Suprapubic skin (tissue), 4 donors: ENCODE measurements at places on chromosomes 2 and 18. TPM values are rescaled to one million over a fixed set of nuclear protein-coding genes. Genes with fewer than 3 reads are reported as not detected.
A peak's percentile ranks its signal among the peaks of the same experiment; 100 is the strongest.

- H3K27me3 ChIP-seq = no peaks in the 10 kb centered on the region
- H3K36me3 ChIP-seq = no peaks in the 10 kb centered on the region
- no peak overlapping the region for H3K4me3 ChIP-seq
- DNase-seq = no peak
These were observed 6.7 kb downstream of the GNAL start for GRCh38 chr18:11695736-11696135.

GRCh38 chr2:39275016-39275415, 31.2 kb upstream of the CDKL4 start:
- no peaks in the 10 kb centered on the region for H3K4me1 ChIP-seq
- DNase-seq = no peak
- no peak overlapping the region for H3K27ac ChIP-seq
- no peak overlapping the region for H3K4me3 ChIP-seq

GRCh38 chr2:15893085-15893484, 47.3 kb upstream of the MYCN start:
- H3K27me3 ChIP-seq = no peaks in the 10 kb centered on the region
- H3K36me3 ChIP-seq = no peaks in the 10 kb centered on the region
- DNase-seq = no peak
- H3K4me3 ChIP-seq = no peak overlapping the region
- no peaks in the 10 kb centered on the region for H3K4me1 ChIP-seq

GRCh38 chr2:180334514-180334913, 327.4 kb upstream of the CWC22 start:
- H3K27me3 ChIP-seq = no peaks in the 10 kb centered on the region
- no peak overlapping the region for H3K27ac ChIP-seq
- no peak overlapping the region for H3K4me3 ChIP-seq
- no peak for DNase-seq
- no peaks in the 10 kb centered on the region for H3K36me3 ChIP-seq

- DNase-seq = no peak
- no peaks in the 10 kb centered on the region for H3K27me3 ChIP-seq
- peaks cover 89% of the 10 kb centered on the region for H3K4me1 ChIP-seq
These were observed 53.6 kb upstream of the EML6 start for GRCh38 chr2:54669677-54670484.

GRCh38 chr2:24010477-24011249, 778 bp downstream of the MFSD2B start:
- H3K4me1 ChIP-seq = peaks cover 11% of the 10 kb centered on the region
- DNase-seq = no peak
- no peak overlapping the region for H3K27ac ChIP-seq
- H3K4me3 ChIP-seq = peak overlapping the region; percentile 54
- H3K27me3 ChIP-seq = peaks cover 20% of the 10 kb centered on the region
- no peaks in the 10 kb centered on the region for H3K36me3 ChIP-seq

DNA sequence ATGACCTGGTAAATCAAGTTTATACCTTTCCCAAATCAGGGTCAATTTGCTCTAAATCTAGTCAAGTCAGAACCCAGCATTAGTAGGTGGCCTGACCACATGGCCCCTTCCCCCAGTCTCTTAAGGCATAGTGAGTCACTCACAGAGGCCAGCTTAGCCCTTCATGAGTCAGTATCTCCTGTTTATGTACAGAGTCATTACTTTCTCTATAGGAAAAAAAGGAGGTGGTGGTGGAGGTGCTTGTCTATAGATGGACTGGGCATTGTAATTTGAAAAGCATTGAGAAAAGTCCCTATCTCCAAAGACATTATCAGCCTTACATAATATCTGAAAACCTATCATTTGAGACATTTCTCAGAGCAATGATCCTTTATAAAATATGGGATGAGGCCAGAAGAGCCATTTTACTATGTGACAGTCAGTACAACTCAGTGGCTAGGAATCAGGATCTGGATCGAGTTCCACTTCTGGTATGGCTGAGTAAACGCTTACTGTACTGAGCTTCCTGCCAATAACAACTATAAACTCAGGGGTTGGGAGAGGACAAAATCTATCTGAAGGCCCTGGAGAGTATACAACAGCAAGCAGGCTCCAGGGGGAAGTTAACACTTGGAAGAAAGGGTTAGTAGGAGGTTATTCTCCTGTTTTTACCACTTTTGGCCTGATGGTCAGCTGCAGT, 22.5 kb upstream of the SIGLEC15 start:
- no peaks in the 10 kb centered on the region for H3K4me1 ChIP-seq
- no peak overlapping the region for H3K27ac ChIP-seq
- no peaks in the 10 kb centered on the region for H3K36me3 ChIP-seq
- H3K4me3 ChIP-seq = no peak overlapping the region

DNA sequence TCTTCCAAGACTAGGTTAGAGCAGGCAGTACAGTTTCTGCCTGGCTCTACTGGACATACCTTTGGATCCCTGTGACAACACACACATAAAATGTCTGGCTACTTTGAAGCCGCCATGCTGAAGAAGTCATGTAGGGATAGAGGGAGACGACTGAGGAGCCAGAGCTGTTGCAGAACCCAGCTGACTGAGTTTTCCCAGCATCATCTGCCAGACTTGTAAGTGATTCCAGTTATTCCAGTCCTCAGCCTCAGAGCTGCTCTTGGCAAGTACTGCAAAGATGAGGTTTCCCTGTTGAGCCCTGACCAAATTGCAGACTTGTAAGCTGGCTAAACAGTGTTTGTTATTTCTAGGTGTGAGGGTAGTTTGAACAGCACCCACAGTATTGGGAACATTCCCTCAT, 31.5 kb upstream of the TSPYL6 start:
- no peak overlapping the region for H3K4me3 ChIP-seq
- DNase-seq = no peak
- no peaks in the 10 kb centered on the region for H3K27me3 ChIP-seq
- peaks cover 10% of the 10 kb centered on the region for H3K4me1 ChIP-seq

DNA sequence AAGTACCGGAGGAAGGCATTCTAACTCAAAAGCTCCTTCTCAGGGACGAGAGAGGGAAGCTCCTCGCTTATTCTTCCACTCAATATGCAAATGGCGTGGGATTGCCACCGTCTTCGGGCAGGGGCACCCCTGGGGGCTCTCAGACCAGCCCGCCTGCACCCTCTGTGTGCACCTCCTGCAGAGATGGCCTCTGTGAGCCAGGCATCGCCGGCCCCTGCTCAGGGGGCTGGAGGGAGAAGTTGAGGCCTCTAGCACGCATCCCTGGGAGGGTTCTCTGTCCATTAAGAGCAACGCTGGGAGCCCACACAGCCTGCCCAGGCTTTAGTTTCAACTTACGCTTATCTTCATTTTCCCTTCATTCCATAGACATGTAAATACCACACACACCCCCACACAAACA, 125.3 kb downstream of the MBP start:
- H3K4me3 ChIP-seq = no peak overlapping the region
- H3K27ac ChIP-seq = peak overlapping the region; percentile 41
- no peaks in the 10 kb centered on the region for H3K27me3 ChIP-seq

DNA sequence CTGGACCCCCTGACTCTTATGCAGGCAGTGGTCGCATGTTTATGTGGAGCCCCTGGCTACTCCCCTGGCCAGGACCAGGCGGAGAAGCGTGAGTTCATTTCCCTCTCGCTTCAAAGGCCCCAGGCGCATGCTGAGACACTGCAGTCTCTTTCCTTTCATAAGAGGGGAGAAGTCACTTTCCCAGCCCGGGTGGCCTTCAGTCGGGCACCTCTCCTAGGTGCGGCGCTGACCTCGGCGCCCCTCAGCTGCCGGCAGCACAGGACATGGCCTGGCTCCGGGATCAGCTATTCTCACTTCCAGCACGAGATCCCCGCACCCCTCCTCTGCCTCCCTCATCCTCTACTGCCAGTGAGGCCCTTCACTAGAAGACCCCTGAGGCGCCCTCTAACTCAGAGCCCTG, 184.7 kb upstream of the PXDN start:
- no peaks in the 10 kb centered on the region for H3K4me1 ChIP-seq
- H3K36me3 ChIP-seq = no peaks in the 10 kb centered on the region
- H3K27ac ChIP-seq = no peak overlapping the region
- no peak overlapping the region for H3K4me3 ChIP-seq
- no peak for DNase-seq

DNA sequence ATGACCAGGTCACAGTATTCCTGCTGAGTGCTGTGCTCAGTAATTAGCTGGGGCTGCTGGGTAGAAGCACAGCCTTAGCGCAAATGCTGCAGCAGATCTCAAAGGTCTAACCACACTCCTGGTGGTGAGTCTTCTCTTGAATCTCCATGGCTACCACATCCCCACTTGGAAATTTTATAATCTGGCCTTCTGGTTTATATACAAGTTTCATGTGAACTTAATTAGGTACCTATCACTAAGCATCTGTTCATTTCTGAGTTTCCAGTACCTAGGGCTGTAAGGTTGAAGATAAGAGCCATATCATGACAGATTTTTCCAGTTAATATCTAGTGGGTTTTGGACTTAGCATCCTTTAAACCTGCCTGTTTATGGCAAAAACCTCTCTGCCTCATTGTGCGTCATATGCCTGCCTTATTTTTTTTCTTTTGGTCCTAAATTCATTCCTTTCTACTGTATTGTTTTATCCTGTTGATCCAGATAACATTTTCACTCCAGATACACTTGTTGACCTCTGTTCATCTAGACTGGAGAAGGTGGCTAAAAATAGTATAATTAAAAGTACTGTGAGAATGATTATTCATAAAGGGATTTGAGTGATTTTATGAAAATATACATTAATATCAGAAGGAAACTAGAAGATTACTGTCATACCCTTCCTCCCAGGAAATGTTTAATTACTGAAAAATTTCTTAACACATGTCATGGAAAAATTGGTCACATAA, 168.4 kb upstream of the THUMPD2 start:
- no peaks in the 10 kb centered on the region for H3K4me1 ChIP-seq
- no peaks in the 10 kb centered on the region for H3K36me3 ChIP-seq
- H3K4me3 ChIP-seq = no peak overlapping the region
- no peaks in the 10 kb centered on the region for H3K27me3 ChIP-seq
- H3K27ac ChIP-seq = no peak overlapping the region

GRCh38 chr2:17258861-17259260, 259.4 kb downstream of the RAD51AP2 start:
- DNase-seq = no peak
- no peak overlapping the region for H3K27ac ChIP-seq
- H3K27me3 ChIP-seq = no peaks in the 10 kb centered on the region
- H3K4me3 ChIP-seq = no peak overlapping the region

- H3K27me3 ChIP-seq = no peaks in the 10 kb centered on the region
- DNase-seq = no peak
- no peaks in the 10 kb centered on the region for H3K36me3 ChIP-seq
These were observed 1.2 kb downstream of the REV1 start for GRCh38 chr2:99488539-99489062.

GRCh38 chr2:57497489-57498096, 549.0 kb upstream of the VRK2 start:
- no peaks in the 10 kb centered on the region for H3K4me1 ChIP-seq
- no peaks in the 10 kb centered on the region for H3K27me3 ChIP-seq

GRCh38 chr18:59484561-59485328, 125.7 kb upstream of the LMAN1 start:
- no peaks in the 10 kb centered on the region for H3K36me3 ChIP-seq
- H3K27ac ChIP-seq = no peak overlapping the region
- H3K4me1 ChIP-seq = no peaks in the 10 kb centered on the region
- no peaks in the 10 kb centered on the region for H3K27me3 ChIP-seq

DNA sequence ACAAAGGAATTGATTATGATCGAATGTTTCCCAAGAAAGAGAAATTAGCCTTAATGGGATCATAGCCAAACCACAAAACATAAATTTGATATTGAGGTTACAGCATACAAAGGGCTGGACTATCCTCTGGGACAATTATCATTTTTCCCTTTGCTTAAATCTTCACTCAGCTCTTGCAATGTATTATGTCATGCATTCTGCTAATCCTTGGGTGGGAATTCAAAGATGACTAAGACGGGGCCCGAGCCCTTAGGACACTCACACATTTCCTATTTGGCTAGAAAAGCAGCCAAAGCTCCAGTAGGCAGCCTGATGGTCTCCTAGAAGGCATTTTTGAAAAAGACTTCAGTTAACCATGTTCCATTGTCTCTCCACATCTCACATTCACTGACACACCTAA, 17.2 kb upstream of the NMI start:
- no peak for DNase-seq
- H3K4me3 ChIP-seq = no peak overlapping the region
- peaks cover 2% of the 10 kb centered on the region for H3K4me1 ChIP-seq
- no peaks in the 10 kb centered on the region for H3K36me3 ChIP-seq
- no peak overlapping the region for H3K27ac ChIP-seq
- H3K27me3 ChIP-seq = no peaks in the 10 kb centered on the region

DNA sequence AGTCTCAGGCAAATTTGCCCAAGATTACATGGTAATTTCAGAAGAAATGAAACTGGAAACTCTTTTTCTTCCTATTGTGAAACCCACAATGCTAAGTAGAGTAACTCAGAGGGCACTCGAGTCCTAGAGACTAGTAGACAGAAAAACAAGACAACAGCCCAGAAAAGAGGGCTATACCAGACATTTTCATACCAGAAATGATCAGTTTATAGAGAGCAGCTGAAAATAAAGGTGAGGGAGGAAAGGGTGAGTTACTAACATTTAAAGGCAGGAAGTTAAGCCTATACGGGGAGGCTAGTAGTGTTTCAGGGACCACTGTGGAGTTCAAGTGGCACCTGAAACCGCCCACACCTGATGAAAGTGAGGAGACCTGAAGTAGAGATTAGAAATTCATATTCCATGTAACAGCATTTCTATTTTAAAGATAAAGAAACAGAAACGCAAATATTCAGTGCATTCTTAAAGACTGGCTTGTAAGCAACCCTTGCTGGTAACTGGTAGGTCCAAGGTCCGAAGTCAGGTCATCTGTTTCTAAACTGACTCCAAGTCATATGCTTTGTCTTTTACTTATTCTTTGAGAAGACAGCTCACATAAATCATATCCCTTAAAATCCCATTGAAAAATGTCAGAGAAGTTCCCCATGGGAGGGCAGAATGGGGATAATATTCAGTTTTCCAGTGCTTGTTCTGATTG, 145.1 kb upstream of the ITGB6 start:
- no peaks in the 10 kb centered on the region for H3K27me3 ChIP-seq
- peaks cover 14% of the 10 kb centered on the region for H3K4me1 ChIP-seq
- H3K27ac ChIP-seq = no peak overlapping the region

GRCh38 chr2:238160206-238161129, 1.7 kb downstream of the ERFE start:
- H3K27ac ChIP-seq = no peak overlapping the region
- DNase-seq = peak; percentile 59
- H3K4me1 ChIP-seq = peaks cover 21% of the 10 kb centered on the region

DNA sequence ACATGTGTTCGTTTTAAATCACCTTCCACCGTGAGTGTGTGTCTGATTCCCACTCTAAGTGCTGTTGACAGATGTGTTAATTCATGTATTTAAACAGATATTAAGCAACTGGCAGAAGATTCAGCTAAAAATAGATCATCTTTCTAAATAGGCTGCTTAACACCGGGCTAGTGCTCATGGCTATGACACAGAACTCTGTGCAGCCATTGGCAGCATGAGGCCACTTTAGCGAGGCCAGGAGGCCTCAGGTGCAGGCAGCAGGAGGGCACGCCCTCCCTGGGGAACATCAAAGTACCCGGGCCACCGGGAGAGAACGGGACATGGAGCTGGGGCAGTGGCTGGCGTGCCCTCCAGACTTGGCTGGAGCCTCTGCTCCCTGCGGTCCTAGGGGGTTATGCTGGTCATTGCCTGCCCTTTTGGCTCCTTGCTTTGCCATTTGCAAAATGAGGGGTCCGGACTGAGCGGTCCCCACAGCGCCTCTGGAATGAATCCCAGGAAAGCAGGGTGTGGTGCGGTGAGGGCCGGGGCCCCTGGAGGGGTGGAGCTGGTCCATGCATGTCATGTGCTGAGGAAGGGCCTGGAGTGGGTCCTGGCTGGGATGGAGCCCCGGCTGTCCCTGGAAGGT, 62.8 kb upstream of the HDAC4 start:
- peaks cover 40% of the 10 kb centered on the region for H3K4me1 ChIP-seq
- H3K4me3 ChIP-seq = no peak overlapping the region
- no peaks in the 10 kb centered on the region for H3K27me3 ChIP-seq
- peak; percentile 77 for DNase-seq

The TAF4B gene
- total RNA-seq = 22.7 TPM

The ARL4C gene
- total RNA-seq = 54.7 TPM

The RANBP2 gene
- total RNA-seq = 87.4 TPM

The TCF23 gene
- not detected for total RNA-seq

The NDUFAF7 gene
- 11.8 TPM for total RNA-seq
